ENCODE measurements at places on chromosomes 4 and X. TPM values are rescaled to one million over a fixed set of nuclear protein-coding genes. Genes with fewer than 3 reads are reported as not detected.

DNA sequence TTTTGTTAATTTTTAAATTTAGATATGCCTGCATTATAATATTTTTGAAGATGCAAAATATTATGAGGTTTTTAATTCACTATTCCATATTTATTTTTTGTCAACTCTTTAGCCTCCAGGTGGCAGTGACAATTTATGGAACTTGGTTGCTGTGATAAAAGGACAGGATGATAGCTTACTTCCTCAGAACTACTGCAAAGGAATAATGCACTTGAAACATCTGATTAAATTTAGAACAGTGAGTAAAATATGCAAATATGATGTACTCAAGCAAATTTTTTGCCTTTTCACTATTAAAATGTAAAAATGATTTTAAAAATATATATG lies 45.1 kb downstream of the SPATA4 start:
- no peak overlapping the region for H3K4me3 ChIP-seq
- H3K4me1 ChIP-seq: no peaks in the 10 kb centered on the region
- no peaks in the 10 kb centered on the region for H3K27me3 ChIP-seq
- H3K36me3 ChIP-seq: no peaks in the 10 kb centered on the region
- H3K27ac ChIP-seq: no peak overlapping the region
- DNase-seq: peak; percentile 17

DNA sequence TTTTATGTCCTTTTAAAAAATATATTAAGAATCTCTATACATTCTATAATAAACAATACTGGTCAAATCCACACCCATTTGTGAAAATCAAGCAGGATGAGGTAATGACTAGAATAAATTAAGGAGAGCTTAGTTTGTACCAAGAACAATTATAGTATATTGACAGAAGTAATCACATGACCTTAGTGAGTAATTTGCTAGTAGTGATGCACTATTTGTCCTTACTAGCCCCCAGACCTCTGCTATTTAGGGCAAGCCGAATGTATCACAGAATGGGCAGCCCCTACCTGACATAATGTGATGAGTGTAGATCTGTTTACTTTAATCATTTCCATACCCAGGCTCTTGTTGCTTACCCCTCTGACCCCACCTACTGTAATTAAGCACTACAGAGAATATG lies 15.8 kb downstream of the ATP1B4 start:
- no peaks in the 10 kb centered on the region for H3K36me3 ChIP-seq
- no peak for DNase-seq
- no peaks in the 10 kb centered on the region for H3K4me1 ChIP-seq
- peaks cover 49% of the 10 kb centered on the region for H3K27me3 ChIP-seq
- no peak overlapping the region for H3K4me3 ChIP-seq

DNA sequence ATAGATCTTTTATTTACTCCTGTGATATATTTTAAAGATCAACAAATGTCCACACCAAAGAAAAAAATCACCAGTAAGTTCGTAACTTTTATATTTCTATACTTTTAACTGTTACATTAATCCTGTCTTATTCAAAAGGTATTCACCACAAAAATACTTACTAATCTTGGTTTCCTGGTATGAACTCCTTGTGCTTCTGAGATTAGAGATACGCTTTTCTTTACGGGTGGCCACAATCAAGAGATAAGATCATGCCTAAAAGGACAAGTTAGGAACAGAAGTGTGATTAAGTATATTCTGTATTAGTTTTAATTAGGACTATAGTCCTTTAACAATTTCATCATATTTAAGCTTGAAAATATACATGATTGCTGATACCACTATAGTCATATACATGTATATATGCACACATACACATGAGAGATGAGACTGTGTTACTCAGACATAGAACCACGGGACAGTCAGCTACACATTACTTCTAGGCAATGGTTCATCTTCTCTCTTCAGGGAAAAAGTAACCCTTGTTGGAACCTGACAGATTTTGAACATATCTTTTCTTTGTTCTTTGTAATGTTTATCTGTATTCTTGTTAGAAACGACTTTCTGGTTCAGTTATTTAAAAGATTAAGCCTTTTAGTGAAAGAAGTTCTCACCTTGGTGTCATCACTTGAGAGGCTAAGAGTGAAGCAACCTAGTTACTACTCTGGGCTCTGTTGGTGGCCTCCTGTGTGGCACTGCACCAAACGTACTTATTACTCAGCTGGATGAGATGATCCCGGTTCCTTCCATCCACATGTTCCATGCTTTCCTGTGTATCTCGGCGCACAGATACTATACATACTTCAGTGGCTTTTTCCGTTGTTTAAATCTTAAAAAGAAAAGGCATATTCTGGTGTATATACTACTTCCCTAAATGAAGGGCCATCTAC lies 146.1 kb downstream of the CBR4 start:
- DNase-seq: no peak
- H3K4me3 ChIP-seq: no peak overlapping the region
- peaks cover 7% of the 10 kb centered on the region for H3K36me3 ChIP-seq
- H3K4me1 ChIP-seq: peaks cover 34% of the 10 kb centered on the region

DNA sequence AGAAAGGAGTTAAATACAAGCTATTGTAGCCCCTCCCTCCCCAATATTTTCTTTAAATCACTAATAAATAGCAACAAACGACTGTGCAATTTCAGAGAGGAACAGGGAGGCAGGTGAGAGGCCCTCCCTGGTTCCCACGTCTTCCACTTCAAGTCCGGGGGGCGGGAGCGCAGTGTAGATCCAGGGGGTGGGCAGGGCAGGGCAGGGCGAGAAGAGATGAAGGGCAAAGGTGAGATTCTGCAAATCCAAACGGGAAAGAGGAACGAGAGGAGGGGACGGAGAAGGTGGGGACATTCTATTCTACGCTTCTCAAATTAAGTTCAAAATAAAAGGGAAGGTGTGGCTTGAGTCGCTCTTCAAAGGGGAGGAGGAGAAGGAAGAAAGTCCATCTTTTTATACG lies 6.8 kb downstream of the NKX6-1 start:
- DNase-seq: no peak
- no peaks in the 10 kb centered on the region for H3K36me3 ChIP-seq
- H3K4me1 ChIP-seq: peaks cover 2% of the 10 kb centered on the region
- H3K27me3 ChIP-seq: peaks cover 91% of the 10 kb centered on the region
- H3K4me3 ChIP-seq: no peak overlapping the region

DNA sequence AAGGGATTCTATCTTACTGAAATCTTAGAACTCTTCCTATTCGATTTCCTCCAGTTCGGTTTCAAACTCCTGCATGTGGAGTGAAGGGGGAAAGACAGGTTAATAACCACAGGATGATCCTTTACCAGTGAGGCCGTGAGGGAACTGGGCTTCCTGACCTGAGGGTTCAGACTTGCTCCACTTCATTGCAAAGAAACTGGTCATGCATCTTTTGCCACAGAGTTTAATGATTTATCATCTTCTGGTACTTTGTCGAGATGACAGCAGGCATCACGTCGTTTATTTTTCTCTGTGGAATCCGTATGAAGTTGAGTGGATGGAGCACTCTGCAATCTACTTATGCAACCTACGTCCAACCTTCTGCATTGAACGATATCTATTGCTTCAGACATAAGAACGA lies 145.9 kb upstream of the NLGN4X start:
- no peaks in the 10 kb centered on the region for H3K27me3 ChIP-seq
- no peak overlapping the region for H3K4me3 ChIP-seq
- H3K27ac ChIP-seq: no peak overlapping the region
- H3K36me3 ChIP-seq: no peaks in the 10 kb centered on the region
- DNase-seq: no peak
- H3K4me1 ChIP-seq: no peaks in the 10 kb centered on the region

The GNPDA2 gene
- 7.8 TPM for polyA plus RNA-seq

GRCh38 chr4:42673082-42673425 lies 16.1 kb upstream of the ATP8A1 start:
- H3K4me1 ChIP-seq: peaks cover 9% of the 10 kb centered on the region
- DNase-seq: no peak
- no peak overlapping the region for H3K4me3 ChIP-seq
- H3K36me3 ChIP-seq: no peaks in the 10 kb centered on the region
- H3K27me3 ChIP-seq: no peaks in the 10 kb centered on the region

DNA sequence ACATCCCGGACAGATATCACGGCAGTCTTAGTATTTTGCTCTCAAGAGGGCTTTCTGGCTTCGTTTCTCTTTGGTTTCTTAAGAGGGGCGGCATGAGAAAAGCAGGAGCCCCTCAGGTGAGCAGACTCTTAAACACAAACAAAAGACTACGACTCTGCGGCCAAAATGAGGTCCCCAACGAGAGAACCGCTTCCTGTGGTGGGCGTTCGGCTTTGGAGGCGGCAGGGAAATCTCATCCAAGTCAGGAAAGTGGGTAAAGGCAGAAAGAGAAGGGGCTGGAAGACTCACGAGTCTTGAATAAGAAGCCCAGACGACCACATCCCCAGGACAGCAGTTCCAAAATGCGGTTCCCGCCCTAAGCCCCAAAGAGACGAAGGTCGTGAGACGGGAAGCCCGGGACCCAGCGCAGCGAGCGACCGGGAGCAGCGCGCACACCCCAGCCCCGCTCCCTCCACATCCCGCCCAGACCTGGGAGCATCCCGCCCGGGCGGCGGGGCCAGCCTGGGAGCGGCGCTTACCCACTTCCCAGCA lies 409 bp downstream of the UGDH start:
- H3K36me3 ChIP-seq: no peaks in the 10 kb centered on the region
- H3K4me3 ChIP-seq: peak overlapping the region; percentile 84

The TKTL2 gene
- polyA plus RNA-seq: not detected

DNA sequence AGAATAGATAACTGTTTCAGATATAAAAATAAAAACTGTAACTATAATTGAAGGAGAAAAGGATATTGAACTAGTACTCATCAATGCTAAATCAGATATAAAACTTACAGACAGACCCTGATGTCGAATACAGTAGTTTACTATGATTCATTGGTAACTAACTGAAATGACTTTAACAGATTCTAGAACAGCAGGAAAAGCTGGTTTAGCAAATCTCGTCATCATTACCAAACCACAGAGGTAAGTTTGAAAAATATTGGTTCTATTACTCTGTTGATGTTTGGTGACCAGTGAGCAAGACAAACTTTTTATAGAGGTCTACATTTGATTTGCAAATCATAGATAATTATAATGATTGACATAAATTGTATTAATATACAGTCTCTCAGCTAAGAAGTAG lies 551.4 kb upstream of the ADGRL3 start:
- no peak for DNase-seq
- H3K4me3 ChIP-seq: no peak overlapping the region
- H3K27me3 ChIP-seq: no peaks in the 10 kb centered on the region
- no peaks in the 10 kb centered on the region for H3K4me1 ChIP-seq

- H3K36me3 ChIP-seq: no peaks in the 10 kb centered on the region
- H3K27ac ChIP-seq: no peak overlapping the region
- H3K4me1 ChIP-seq: no peaks in the 10 kb centered on the region
- H3K4me3 ChIP-seq: no peak overlapping the region
- DNase-seq: no peak
These were observed 351.4 kb downstream of the PTTG2 start for GRCh38 chr4:38311495-38312126.

DNA sequence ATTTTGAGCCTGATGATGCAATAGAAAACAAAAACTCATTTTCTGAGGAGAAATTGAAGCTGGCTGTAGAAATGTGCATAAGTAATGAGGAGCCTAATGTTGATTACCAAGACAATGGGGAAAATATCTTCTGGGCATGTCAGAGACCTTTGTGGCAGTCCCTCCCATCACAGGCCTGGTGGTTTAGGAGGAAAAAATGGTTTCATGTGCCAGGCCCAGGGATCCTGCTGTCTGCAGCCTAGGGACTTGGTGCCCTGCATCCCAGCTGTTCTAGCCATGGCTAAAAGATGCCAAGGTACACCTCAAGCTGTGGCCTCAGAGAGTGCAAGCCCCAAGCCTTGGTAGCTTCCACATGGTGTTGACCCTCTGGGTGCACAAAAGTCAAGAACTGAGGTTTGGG lies 128.7 kb upstream of the ARHGEF9 start:
- no peaks in the 10 kb centered on the region for H3K36me3 ChIP-seq
- no peaks in the 10 kb centered on the region for H3K27me3 ChIP-seq
- no peak for DNase-seq

Measured in SK-N-SH (cell line).